Tongue (tissue), 3 donors: ENCODE measurements at places on chromosomes 11 and 22. TPM values are rescaled to one million over a fixed set of nuclear protein-coding genes. Genes with fewer than 3 reads are reported as not detected.

Gene GSTT2B
- total RNA-seq = 5.8 TPM

Gene OR5P2
- total RNA-seq = not detected

Gene MIAT
- 1.1 TPM for total RNA-seq

Gene GPR83
- 0.10 TPM for total RNA-seq

Gene PTPN5
- 0.62 TPM for total RNA-seq

Gene PCNX3
- 15.8 TPM for total RNA-seq
